ENCODE measurements at places on chromosomes 3 and 15.

- no peak for DNase-seq
Measured at GRCh38 chr15:58357529-58358476, 74.0 kb upstream of the LIPC start.

GRCh38 chr3:137061186-137061585 lies 103.4 kb downstream of the IL20RB start:
- no peak for DNase-seq

- DNase-seq: no peak
Measured at GRCh38 chr3:153615863-153616262, 453.8 kb downstream of the RAP2B start.

GRCh38 chr15:63805993-63806980 lies 27.5 kb downstream of the HERC1 start:
- no peak for DNase-seq

- no peak for DNase-seq
Measured at GRCh38 chr3:7504886-7505775, 644.2 kb downstream of the GRM7 start.

GRCh38 chr3:144677103-144677502 lies 705.5 kb downstream of the DIPK2A start:
- no peak for DNase-seq

DNA sequence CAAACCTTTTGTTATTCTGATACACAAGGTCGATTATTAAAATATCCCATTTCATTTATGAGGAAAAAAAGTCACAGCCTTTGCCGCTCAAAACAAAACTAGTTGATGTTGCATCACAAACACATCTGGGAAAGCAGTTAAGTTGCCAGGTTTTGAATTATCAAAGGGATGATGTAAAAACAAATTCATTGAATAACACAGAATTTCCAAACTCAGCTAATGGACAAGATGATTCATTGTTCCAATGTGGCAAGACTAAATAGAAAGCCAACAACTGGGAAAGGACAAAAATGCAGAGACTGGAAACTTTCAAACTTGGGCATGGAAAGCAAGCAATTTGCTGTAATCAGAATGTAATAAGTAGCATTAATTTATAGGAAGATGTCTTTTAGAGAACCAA lies 610.0 kb upstream of the ZNF385D start:
- no peak for DNase-seq

GRCh38 chr3:49634736-49635135 lies 39.4 kb upstream of the APEH start:
- no peak for DNase-seq

- no peak for DNase-seq
Measured at GRCh38 chr3:45683417-45684326, 5.5 kb upstream of the SACM1L start.

- no peak for DNase-seq
Measured at GRCh38 chr3:186525369-186526255, 18.6 kb downstream of the CRYGS start.

DNA sequence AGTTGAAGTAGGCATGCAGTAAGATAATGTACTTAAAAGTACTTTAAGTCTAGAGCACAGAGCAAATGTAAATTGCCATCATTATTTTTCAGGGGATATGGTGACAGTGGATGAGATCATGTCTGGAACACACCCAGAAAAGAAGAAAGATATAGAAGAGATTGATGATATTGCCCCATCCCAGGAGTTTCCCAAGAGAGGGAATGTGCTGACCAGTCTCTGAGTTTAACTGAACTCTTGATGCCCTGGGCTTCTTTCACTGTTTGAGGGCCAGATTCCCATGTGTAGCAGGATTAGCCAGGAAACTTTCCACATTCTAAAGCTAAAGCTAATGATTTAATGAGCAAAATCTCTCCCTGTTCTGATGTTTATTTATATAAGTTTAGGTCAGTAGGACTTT lies 366.8 kb upstream of the UMPS start:
- DNase-seq: no peak

DNA sequence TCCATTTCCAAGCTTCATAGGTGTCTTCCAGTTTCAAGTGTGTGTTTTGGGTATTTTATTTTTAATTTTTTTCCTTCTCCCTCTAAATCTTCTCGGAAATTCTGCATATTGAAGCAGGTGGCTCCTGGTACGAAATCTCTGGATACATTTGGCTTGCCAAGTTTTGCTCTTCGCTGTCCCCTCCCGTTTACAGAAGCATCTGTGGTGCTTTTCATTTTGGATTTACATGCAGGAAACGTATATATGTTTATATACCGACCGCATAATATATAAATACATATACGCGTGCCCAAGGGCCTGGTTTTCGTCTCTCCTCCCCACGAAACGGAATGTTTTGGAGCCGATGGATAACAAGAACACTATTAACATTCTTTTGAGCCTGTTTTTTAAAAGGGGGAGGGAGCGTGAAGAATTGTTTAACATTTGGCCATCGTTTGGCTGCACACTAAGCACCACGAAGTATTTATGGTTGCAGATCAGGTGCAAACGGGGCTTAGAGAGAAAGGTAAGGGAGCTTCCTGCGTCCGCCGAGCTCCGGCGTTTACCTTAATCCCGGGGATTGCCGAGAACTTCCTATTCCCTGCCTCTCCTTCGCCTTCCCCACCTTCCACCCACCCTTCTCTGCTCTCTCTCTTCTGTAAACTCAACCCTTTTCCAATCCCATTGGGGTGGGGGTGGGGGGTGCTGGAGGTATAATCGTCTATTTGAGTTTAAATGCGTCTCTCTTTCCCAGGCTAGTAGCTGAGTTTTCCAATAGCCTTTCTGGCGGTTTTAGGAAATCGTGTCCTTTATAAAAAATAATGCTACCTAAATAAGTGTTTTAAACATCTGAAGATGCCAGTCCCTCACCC lies 1.1 kb upstream of the NLGN1 start:
- DNase-seq: no peak

GRCh38 chr15:70768257-70768883 lies 5.0 kb upstream of the UACA start:
- no peak for DNase-seq

GRCh38 chr3:94065122-94065521 lies 2.3 kb downstream of the NSUN3 start:
- DNase-seq: no peak

- DNase-seq: no peak
Measured at GRCh38 chr3:122253581-122253980, 70.1 kb downstream of the CASR start.

DNA sequence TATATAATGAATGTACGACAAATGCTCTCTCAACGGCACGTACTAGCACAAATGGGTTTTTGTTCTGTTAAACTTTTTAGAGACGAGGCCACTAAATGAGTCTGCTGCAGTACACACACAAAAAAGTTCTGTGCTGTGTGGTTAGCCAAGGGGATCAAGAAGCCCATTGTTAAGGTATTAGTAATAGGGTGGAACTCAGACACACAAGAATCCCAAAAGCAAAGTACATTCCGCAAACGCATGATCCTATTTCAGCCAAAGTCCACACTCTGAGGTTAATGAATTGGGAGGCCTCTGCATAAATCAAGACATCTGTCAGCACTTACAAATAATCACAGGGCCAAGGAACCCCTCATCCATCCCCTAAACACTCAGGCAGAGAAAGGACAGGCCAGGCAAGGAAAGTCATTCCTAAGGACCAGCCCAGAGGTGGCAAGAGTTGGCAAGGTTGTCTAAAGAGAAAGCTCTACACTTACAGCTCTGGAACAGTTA lies 12.1 kb downstream of the OSBPL10 start:
- no peak for DNase-seq

- no peak for DNase-seq
Measured at GRCh38 chr3:182414586-182414985, 378.7 kb upstream of the ATP11B start.

GRCh38 chr3:43499256-43499655 lies 122.6 kb downstream of the ANO10 start:
- no peak for DNase-seq

DNA sequence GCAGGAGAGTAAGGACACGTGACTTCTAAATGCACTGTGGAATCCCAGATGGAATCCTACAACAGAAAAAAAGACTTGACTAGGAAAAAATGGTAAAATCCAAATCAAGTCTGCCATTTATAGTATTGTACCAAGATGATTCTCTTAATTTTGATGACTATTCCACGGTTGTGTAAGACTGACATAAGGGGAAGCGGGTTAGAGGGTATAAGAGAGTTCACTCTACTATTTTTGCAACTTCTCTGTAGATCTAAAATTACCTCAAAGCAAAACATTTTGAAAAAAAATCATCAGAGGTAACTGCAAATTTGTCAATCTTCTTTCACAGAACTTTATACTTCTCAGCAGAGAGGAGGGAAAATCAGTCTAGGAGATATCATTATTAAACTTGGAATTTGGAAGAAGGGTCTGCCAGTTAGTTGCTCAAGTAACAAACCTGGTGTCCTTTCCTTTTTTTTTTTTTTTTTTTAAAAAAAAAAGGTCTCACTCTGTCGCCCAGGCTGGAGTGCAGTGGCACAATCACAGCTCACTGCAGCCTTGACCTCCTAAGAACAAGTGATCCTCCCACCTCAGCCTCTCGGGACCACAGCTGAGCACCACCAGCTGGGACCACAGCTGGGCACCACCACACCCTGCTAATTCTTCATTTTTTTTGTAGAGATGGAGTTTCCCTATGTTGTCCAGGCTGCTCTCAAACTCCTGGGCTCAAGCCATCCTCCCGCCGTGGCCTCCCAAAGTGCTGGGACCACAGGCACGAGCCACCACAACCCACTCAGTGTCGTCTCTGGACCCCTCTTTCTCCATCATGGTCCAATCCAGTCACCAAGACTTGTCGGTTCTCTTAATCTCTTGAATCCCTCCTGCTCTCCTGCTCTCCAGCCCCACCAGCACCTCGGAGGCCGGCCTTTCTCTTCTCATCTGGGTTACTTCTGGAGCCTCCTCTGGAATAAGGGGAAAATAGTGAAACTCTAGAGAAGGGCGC lies 14.9 kb upstream of the HES1 start:
- DNase-seq: no peak

DNA sequence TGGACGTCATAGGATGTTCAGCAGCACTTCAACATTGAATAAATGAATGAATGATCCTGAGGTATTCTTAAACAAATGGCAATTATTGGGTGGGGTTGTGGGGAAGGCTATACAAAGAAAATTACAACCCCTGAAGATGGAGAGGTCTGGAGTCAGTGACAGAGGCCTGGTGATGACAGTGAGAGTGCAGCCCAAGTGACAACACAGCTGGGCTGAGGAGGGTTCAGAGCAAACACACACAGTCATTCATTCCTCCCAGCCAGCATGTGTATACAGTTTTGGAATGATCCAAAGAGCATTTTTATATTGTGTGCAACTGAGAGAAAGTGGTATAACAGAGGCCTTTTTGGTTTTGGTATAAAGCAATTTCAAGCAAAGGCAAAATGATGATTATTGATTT lies 148.1 kb downstream of the ANO10 start:
- DNase-seq: no peak

DNA sequence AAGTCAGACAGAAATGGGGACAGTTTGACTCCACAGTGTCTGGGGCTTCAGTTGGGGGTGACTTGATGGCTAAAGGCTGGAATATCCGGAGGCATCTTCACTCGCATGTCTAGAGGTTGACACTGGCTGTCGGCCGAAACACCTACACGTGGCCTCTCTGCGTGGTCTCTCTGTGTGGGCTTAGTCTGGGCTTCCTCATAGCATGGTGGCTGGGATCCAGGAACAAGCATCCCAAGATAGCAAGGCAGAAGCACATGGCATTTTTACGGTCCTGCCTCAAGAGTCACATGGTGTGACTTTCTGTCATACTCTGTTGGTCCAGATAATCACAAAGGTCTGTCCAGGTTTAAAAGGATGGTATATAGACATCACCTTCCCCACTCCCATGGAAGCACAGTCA lies 34.5 kb downstream of the MAGI1 start:
- DNase-seq: no peak

GRCh38 chr3:150227839-150228238 lies 180.3 kb upstream of the TSC22D2 start:
- no peak for DNase-seq

- DNase-seq: no peak
Measured at GRCh38 chr3:190150681-190151080, 30.0 kb upstream of the P3H2 start.

- DNase-seq: no peak
Measured at GRCh38 chr15:52294881-52295420, 653 bp downstream of the MYO5C start.

DNA sequence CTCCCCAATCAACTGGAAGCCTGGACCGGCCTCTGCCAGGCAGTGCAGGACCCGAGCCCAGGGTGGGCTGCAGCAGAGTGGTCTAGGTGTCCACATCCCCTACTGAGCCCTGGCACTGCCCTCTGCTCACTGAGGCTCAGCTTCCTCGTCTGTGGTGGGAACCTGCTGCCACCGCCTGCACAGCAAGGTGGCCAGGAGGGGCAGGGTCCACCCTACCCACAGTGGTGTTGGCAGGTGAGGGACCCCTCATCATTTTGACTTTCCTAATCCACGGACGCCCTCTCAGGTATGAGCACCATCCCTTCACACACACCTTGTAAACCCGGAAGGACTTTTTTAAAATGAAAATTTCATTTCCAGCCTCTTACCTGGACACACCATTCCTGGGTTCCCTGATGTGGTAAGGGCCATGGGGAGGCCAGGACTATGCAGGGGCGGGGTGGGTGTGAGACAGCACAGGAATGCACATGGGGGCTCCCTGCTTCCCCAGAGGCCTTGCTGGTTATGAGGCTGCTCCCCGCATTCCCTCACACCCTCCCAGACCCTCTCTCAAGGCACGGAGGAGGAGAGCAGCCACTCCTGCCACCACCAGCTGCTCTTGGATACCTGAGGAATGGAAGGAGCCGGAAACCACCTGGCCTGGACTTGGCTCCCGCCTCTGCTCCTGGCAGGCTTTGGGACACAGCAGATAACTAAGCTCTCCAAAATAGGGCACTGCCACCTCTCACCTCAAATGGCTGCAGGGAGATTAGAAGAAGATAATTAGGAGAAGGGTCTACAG lies 185.9 kb upstream of the TPM1 start:
- no peak for DNase-seq

- no peak for DNase-seq
Measured at GRCh38 chr3:126394179-126394976, at the start of gene CFAP100. TSS of gene CFAP100 (plus strand) at chr3:126394909. CDS start at chr3:126396001, 1,092 bp downstream.

GRCh38 chr3:100954990-100955389 lies 38.2 kb downstream of the ABI3BP start:
- DNase-seq: no peak

DNA sequence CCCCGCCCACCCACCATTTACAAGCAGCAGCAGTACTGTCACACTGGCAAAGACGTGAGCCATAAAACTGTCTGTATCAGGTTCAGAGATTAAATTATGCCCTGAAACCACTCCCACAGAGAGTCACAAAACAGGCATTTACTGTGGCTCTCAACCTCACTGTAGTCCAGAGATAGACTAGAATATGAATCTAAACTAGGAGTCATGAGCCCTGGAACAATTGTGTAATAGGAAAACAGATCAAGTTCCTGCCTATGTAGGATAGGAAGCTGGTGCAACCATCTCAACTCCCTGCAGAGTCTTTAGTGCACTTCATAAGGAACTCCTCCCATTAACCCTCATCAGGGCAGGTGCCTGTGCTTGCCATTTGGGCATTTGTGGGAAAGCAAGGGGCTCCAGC lies 61.7 kb downstream of the FAM227B start:
- DNase-seq: no peak

GRCh38 chr15:101064795-101065569 lies 145.8 kb downstream of the LRRK1 start:
- no peak for DNase-seq

All from effector memory CD4-positive, alpha-beta T cell (primary cell).